ENCODE measurements at places on chromosomes 2 and 18. TPM values are rescaled to one million over a fixed set of nuclear protein-coding genes. Genes with fewer than 3 reads are reported as not detected.

The SERPINB4 gene
- 1.1 TPM for total RNA-seq

The ASB18 gene
- not detected for total RNA-seq

The DAPL1 gene
- not detected for total RNA-seq

The ACVR1C gene
- total RNA-seq = 1.1 TPM

Measured in GM23338 (cell line).